Stimulated activated naive B cell treated with anti-CD40 and anti-IgM and Interleukin-4, amounts not matched to agents 10 μg/mL and 1 μg/mL and 100 μg/mL, for 72 hours (primary cell): ENCODE measurements at places on chromosomes 6 and 20.

GRCh38 chr6:35014341-35014740 is 125.3 kb downstream of the ANKS1A start:
- no peak for DNase-seq

DNA sequence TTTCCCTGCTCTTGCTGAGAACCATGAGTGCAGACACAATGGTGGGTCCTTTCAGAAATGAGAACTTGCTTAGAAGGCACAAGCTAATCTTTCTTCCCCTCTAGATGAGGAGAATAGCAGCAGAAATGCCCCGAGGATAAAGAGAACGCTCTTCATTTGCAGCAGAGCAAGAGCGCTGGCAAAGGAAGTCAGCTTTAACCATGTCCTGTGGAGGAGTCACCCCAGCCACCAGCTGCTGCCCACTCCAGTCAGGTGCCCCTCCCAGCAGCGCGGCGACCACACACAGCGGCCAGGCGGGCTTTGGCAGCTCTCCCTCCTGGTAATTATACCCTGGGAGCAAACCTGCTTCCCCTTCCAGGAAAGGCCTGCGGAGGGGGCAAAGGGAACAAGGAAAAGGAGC is 42.4 kb upstream of the EMILIN3 start:
- no peak for DNase-seq

DNA sequence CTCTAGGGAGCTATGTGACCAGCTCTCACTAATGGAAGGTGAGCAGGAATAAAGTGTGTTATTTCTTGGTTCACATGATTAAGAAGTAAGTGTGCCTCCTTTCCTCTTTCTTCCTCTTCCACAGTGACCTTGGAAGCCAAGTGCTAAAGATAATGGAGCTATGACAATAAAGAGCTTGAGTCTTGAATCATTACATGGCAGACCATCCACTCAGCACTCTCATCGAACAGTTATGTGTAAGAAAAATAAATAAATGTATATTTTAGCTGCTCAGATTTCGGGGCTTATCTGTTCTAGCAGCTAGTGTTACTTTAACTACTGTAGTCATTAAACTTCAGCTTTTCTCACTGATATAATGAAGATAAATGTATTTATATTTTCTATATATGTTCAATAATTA is 72.9 kb downstream of the HDGFL1 start:
- no peak for DNase-seq

DNA sequence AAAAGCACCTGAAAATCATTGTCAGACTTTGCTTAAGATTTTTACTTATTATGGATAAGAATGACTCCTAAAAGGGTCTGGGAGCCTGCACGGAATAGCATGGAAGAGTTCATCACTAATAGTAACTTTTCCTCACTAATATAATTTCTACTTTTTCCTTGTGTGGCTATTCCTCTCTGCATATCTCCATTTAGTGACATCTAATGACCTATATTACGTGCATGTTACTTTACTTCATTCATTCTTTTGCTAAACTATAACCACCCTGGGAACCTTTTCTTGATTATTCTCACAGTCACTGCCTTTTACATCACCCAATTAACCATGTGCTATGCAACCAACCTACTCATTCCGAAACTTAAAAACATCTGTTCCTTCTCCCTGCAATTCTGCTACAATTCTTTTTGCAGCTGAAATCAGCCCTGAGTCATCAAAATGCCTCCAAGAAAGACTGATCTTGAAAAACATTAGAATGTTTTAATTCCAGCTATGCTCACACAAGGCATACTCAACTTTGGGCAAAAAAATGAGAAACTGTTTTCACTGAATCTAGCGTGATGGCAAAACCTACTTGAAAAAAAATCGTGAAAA is 313.3 kb downstream of the RNGTT start:
- DNase-seq, result no peak

DNA sequence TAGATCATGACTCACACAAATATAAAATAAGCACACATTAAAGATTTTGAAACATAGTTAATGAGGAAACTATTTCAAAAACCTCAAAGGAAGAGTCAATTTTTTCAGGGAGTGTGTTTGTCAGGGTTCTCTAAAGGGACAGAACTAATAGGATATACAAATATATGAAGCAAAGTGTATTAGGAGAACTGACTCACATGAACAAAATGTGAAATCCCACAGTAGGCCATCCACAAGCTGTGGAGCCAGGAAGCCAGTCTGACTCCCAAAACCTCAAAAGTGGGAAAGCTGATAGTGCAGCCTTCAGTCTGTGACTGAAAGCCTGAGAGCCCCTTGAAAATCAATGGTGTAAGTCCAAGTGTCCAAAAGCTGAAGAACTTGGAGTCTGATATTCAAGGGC is 898.0 kb upstream of the EYS start:
- no peak for DNase-seq

DNA sequence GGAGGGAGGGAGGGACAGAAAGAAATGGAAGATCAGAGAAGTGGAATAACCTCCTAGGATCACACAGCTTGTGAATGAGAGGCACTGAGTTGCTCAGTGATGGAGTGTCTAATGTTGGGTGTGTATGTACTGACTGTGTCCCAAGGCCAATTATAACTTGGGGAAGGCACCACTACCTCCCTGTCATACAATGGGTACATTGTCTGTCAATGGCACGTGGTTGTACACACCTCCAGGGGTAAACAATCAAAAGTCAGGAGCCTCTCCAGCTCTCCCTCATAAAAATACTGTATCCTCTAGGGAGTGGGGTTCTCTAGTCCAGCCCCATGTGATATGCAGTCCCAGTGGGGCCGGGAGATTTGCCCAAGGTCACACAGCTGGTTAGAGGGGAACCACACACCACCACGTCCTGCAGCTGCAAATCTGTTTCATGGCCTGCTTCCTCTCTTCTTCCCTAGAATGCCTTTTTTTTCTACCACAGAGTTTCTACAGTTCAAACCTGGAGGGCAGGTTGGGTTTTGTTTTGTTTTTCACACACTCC is 112.5 kb downstream of the SNX5 start:
- peak; percentile 85 for DNase-seq

DNA sequence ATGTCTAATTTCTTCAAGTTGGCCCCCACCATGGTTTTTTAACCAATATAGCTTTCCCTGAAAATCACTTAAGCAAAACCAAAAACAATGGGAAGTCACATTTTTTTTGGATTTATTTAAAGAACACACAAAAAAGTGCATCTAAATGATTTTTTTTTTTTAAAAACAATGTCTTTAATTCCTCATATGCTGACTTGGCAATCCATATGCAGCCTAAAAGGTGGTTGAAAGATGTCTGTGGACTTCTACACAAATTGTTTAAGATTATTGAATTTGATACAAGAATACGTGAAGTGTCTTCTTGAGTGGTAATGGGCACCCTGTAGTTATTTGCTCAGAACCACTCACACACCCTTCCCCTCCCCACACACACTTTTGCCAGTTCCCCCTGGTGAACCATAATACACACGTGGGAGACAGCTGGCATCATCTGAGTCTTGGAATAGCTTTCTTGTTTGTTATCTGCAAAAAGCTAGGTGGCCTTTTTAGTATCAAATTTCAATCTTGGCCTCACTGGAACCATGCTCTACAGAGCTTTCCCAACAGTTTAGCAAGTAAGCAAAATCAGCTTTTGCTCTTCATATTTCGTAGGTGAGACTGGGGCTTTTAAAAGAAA is 60.9 kb upstream of the TULP1 start:
- DNase-seq, result no peak

DNA sequence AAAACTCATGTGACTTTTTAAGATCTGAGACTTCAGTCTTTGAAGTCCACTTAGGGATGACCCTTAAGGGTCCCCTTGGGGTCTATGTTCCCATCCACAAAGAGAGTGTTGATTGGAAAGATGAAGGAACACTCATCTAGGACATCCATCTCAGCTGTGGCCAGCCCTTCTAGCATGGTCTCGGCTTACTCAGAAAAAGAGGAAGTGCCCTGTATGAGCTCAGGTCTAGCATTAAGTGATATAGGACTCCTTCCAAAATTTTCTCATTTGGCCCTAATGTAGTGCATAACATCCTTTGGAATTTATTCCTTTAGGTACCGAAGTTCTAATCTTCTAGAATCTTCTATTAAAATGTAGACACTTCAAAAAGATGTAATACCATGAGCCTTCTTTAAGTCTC is 77.4 kb downstream of the NDUFAF5 start:
- no peak for DNase-seq

DNA sequence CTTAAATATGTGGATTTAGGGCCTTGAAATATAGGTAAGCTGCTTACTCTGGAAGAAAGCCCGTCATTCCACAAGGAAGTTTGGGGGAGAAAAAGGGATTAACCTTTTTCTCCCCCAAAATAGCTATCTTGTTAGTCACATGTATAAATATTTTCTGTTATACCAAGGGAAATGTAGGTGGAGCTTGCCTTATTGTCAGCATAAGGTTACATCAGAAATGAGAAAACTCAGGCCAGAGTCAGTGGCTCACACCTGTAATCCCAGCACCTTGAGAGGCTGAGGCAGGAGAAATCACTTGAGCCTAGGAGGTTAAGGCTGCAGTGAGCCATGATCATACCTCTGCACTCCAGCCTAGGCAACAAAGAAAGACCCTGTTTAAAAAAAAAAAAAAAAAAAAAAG is 129.9 kb downstream of the LRFN2 start:
- no peak for DNase-seq

DNA sequence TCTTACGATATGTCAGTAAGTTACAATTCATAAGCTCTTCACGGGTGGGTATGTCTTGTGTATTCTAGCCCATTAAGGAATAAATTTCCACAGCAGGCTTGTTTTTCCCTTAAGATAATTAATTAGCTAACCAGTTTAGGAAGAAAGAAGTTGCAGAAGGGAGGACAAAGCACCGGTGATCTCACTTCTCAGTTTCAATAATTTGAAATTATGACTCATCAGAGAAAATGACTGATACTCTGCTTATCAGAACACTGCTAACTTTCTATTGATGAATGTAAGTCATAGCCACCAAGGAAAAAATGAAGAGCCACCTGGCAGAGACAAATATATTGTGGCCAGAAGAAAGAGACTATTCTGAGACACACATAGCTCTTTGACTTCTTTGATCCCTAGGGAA is 35.0 kb upstream of the ENTPD6 start:
- no peak for DNase-seq

GRCh38 chr6:162157167-162157870 is 570.2 kb downstream of the PRKN start:
- DNase-seq, result no peak

DNA sequence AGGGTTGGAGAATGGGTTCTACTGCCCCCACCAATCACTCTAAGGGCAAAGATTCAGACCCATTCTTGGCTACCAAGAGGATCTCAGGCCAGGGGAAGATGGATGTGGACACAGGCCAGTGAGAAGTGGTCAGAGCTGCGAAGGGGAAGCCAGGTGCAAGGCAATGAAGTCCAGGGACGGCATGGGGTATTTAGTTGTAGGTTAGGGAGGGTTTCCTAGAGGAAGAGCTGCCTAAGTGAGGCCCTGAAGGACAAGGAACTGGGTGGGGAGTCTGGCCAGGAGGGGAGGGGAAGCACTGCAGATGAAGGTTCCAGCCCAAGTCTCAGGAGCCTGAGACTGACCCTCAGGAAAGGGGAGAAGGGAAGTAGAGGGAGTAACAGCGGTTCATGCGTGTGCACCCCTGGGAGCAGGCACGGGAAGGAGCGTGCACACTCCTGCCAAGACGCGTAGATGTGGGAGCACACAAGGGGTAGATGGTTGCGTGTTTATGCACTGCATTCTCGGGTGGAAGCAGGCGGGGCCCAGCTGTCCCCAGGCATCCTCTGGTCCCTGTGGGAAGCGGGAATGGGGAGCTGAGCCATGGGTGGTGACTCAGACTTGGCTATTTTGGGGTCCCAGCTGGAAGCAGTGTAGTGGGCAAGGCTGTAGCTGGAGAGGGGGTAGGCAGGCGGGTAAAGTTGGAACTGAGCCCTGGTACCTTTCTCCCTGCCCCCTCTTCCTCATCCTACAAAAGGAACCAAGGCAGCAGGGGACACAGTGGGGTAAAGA is 3.3 kb downstream of the ACTL10 start:
- DNase-seq, result no peak

DNA sequence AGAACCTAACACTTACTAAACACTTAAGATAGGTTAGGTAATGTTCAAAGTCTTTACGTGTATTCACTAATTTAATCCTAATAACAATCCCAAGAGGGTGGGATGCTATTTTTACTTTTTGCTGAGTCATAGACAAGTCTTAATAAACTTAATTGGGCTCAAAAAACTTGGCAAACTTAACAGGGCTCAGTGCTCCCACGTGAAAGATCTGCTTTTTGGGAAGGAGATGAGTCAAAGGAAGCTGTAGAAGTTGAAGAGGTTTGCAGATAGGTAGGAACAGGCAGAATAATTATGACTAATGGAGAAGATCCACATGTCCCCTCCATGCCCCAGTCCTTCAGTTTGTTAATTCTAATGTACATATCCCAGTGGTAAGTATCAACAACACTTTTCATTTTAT is 44.5 kb upstream of the STMND1 start:
- DNase-seq, result no peak

- DNase-seq, result no peak
Measured at GRCh38 chr6:160899671-160900430, 91.7 kb upstream of the MAP3K4 start.

- DNase-seq, result no peak
Measured at GRCh38 chr6:33213166-33213988, 5.1 kb downstream of the RING1 start.

DNA sequence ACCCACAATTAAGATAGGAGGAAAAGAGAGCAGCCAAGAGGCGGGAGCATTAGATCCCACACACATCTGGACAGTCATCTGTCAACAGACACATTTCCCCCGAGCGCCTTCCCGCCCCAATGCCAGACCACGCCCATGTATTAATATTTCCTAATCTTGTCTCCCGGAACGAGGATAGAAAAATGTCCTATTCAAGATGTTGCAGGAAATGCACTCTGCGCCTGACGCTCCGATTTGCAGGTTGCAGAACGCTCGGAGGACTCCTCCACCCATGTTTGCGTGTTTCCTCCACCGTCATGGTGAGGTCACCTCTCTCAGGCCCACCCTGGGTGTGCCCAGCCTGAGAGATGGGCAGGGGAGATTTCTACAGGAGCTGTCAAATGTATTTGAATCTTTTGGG is 215.2 kb downstream of the TAF4 start:
- no peak for DNase-seq

DNA sequence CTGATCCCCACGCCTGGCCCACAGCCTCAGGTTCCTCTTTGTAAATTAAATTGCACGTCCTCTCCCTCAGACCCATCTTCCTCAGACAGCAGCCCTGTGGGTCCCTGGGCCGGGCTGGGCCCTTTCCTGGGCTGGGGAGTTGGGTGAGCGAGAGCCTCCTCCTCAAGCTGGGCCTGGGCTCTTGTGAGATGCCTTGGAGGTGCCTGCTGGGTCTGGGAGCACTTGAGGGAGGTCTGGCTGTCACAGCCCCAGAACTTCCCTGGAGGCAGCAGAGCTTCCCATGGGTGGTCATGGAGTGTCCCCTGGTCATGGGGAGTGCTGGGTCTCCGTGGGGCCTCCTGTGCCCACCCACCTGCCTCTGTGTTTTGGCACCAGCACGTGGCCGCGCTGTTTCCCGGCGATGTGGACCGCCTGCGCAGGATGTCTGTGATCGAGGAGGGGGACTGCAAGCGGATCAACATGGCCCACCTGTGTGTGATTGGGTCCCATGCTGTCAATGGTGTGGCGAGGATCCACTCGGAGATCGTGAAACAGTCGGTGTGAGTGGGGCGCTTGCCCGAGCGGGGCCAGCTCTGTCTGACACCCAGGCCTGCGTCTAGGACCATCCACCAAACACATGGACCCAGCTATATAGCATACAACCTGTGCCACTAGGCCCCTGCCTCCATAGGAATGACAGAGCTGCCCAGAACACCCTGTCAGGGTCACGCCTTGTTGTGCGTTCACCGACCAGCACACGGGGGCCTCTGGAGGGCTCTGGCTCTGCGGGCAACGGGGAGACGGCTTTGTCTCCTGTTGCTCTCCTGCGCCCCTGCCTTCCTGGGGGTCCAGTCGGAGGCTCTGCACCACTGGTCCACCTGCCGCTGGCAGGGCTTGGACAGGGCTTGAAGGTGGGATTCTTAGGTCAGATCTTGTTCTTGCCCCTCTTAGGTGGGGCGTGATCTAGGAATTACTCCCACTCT is 33.0 kb downstream of the PYGB start:
- DNase-seq, result no peak
